ENCODE measurements at places on chromosomes 16 and 17.

- DNase-seq = no peak
These were observed 14.0 kb upstream of the TRAP1 start for GRCh38 chr16:3731126-3731935.

GRCh38 chr17:55770196-55770870, 19.5 kb downstream of the PCTP start:
- no peak for DNase-seq

GRCh38 chr17:13067629-13068303, 49.9 kb upstream of the ELAC2 start:
- no peak for DNase-seq

- DNase-seq = no peak
These were observed 140.2 kb downstream of the MSI2 start for GRCh38 chr17:57396511-57396921.

DNA sequence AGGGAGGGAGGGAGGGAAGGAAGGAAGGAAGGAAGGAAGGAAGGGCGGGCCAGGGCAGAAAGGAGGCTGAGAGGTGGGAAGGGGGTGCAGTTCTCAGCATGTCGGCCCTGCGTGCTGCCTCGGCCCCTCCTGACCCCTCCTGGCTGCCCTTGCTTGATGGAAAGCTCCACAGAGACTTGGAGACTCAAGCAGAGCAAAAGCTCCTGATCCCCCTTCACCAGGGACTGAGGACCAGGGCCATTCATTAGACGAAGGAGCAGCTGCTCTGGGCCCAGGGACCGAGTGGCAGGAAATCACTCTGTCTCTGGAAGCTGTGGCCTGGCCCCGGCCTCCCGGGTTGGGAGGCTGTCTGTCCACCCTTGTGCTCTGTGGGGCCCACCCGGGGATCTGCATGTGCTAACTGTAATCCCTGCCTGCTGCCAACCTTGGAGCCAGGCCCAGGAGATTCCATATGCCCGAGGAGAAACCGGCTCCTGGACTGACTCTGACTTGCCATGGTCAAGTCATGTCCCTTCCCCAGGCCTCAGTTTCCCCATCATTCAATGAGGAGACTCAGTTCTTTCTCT, 27.4 kb upstream of the C1QL1 start:
- no peak for DNase-seq

DNA sequence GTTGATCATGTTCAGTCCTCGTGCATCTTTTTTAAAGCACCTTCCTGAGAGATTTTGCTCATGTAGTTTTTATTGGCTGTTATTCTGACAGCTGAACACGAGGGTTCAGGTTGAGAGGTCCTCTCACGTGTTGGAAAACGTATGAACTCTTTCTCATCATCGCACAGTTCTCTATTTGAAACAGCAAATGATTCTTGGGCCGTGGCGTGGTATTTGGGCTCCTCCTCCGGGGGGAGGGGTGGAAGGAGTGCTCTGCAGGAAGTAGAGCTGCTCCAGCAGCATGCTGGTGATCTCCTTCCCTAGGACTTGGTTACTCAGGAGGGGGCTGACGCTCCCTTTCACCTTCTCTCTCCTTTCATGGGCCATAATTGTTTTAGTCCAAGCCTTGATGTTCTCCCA, 70.4 kb downstream of the KSR1 start:
- no peak for DNase-seq

- no peak for DNase-seq
These were observed 1.3 kb upstream of the MYO1D start for GRCh38 chr17:32878211-32878610.

GRCh38 chr17:78785663-78786057, 3.6 kb upstream of the CYTH1 start:
- no peak for DNase-seq

- no peak for DNase-seq
These were observed 18.7 kb upstream of the ADORA2B start for GRCh38 chr17:15926039-15926740.

DNA sequence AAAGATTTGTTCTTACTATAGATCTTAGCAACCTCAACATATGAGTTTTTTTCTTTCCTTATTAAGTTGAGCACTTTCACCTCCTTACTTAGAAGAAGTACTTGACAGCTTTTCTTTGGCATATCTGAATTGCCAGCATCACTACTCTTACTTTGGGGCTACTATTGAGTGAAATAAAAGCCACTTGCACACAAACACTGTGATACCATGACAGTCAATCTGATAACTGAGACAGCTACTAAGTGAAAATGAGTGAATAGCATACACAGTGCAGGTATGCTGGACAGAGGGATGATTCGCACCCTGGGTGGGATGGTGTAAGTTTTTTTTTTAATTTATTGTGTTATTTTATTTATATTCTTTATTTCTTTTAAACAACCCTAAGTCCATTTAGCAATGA, 13.5 kb upstream of the TENT4B start:
- no peak for DNase-seq

DNA sequence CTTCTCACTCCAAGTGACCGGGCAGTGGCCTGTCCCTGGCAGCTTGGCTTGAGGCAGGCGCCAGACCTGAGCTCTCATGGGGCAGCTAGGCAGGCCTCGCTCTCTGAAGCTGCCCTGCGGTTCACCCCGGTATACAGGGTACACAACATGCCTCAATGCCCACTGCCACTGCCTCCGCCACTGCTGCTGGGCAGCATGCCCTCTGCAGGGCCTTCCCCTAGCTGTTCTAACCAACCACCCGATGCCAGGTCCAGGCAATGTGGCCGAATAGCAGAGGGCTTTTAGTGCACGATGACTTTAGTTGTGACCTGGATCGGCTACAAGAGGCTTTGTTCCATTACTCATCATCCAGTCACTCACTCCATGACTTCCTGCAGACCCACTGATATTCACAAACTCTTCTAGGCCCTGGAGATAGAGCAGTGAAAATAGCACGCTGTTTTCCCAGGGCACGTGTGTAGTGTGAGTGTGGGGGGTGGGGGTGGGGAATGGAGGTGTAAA, 19.7 kb downstream of the CDC42EP4 start:
- no peak for DNase-seq

- DNase-seq = no peak
These were observed 88.5 kb upstream of the HNF1B start for GRCh38 chr17:37833237-37833859.

DNA sequence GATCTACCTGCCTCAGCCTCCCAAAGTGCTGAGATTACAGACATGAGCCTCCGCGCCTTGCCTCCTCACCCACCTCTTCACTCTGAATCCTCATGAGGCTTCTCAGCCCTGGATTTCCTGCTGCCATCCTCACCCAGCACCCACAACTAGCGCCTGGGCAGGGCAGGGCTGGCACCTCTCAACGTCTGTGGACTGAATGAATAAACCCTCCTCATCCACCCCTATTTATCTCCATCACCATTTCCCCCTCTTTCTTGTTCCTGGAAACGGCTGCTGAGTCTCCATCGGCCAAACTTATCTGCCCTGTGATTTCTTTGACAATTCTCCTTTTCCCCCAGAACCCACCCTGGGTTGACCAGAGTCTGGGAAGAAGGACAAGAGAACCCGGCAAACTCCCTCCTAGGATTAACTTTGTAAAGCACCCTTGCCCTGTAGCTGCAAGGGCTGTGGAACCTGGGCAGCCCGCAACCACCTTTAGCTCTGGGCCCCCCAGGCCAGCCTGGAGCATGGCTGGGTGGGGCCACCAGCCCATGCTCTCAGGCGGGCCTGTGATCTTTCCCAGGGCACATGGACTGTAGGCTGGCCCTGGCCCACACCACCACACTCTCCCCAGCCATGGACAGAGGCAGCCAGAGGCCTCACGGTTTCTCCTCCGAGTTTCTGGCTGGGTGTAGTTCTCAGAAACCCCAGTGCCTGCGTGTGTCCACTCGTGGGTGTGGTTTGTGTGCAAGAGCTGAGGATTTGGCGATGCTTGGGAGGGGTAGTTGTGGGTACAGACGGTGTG, 2.4 kb downstream of the SPN start:
- no peak for DNase-seq

DNA sequence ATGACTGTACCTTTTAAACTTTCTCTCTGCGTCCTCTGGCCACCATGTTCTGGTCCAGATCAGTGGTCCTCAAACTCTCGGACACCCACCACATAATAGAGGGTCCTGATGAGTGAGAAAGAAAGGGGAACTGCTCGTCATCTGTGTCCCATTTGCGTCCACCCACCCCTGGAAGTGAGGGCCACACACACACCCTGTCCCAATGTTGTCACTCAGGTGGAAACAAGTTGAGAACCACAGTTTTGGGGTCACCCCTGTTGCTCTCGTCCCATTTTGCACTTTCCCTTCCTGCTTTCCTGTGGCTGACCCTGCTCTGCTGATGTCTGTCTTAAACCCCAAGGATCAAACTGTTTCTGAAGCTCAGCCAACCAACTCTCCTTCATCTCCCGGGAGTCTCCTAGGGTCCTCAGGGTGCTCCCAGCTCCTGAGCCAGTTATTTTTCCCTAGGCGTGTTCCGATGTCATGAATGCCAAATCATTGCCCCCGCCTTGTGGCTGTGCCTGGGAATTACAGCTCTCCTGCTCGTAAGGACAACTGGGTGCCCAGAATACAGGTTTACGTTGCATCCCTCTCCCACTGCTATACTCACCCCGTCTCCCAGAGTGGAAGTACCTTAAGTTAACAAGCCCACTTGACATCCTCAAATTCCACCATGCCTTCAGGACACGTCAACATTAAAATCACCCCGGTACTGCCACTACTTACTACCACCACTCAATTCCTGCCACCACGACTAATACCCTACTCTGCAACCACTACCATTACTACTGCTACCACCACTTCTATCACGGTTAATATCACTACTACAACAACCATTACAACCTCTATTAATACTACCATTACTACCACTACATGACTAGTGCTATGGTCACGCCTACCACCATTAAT, 26.0 kb upstream of the HNF1B start:
- no peak for DNase-seq

- no peak for DNase-seq
These were observed 3.7 kb downstream of the TMEM98 start for GRCh38 chr17:32931686-32932085.

DNA sequence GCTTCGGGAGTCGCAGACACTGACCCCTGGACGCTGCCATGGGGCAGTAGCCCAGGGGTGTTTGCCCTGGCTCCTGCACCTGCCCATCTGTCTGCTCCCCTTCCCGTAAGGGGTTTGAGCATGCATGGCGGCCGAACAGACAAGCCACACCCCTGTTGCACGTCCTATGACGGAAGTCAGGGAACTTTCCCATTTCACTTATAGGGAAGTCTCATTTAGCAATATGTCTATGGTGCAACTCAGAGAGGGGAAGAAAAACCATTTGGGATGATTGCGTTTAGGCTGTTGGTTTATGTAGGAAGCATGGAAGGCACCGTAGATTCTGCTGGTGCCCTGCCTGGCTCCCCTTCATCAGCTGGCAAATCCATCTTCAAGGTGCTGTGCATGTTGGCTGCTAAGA, 112.5 kb downstream of the HAPSTR1 start:
- DNase-seq = no peak

DNA sequence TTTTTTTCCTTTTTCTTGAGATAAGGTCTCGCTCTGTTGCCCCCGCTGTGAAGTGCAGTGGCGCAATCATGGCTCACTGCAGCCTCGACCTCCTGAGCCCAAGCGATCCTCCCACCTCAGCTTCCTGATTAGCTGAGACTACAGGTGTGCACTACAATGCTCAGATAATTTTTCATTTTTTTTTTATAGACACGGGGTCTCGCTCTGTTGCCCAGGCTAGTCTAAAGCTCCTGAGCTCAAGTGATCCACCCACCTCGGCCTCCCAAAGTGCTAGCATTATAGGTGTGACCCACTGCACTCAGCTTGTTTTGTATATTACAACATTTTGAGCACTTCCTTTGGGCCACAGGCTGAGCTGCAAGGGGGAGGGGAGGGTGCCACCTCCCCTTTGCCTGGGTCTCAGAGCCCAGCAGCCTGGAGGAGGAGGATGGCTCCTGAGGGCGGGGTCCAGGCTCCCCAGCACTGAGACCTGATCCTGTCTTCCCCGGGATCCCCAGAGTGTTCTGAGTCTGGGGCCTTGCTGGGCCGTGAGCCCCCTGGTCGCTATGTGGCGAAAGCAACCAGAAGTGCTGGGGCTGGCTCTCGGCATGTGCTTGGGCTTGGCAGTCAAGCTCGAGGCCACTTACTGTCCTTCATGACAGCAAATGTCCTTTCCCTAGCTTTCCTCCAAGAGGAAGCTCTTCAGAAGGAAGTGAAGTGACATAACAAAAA, 8.1 kb downstream of the DEF8 start:
- DNase-seq = no peak

- no peak for DNase-seq
These were observed 22.5 kb downstream of the ATPAF2 start for GRCh38 chr17:18016426-18016825.

DNA sequence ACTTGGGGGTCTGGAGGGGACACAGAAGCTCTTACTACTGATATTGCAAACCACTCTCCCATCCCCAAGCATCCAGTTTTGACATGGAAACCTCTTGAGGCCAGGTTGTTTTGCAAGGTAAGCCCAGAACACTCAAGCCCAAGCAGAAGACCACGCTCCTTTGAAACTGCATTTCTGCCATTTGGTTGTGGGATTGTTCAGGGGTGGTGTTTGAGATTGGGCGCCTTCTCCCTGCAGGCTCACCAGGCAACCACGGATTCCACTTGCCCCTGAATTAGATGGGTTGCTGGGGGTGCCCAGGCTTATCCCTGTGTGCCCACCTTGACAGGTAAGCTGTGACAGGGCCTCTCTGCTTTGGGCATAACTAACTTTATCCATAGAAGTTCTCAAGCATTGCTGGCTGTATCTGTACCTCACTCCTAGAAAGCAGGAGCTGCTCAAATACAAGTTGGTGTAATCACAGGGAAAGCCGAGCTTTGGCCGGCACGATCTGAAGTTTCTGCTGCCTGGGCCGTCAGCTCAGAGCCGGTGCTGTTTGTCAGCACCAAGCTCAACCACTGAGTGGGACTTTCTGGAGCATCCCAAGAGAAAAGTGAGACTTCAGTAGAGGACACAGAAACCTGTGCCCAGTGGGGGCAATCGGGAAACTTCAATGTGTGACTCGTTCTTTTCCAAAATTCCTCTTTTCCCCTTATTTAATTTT, 93.6 kb downstream of the CYLD start:
- DNase-seq = peak; percentile 34

Data from type B pancreatic cell (in vitro differentiated cells).